ENCODE measurements at places on chromosomes 7 and 10.

- DNase-seq: no peak
Observed at GRCh38 chr10:33134011-33134751, 176.2 kb upstream of the ITGB1 start.

GRCh38 chr10:6089334-6090219, 743 bp downstream of the RBM17 start:
- DNase-seq: no peak

DNA sequence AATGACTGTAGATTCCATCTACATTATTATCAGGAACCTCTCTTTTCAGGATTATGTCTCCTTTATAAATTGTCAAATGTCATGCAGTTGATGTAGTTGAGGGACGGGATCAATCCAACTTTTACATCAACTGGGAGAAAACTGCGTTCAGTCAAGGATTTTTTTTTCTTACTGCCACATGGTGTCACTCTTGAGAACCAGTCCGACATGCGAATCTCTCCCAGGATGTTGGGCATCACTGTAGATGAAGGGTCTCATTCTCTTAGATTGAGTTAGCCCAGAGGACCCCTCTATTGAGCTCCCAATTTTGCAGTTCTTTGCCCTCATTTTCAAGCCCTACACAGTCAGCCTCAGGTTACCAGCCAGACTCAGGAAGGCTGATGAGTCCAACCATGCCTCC, 120.3 kb upstream of the PTPRZ1 start:
- no peak for DNase-seq

GRCh38 chr7:132618271-132618955, 42.1 kb upstream of the PLXNA4 start:
- DNase-seq: no peak

- DNase-seq: no peak
Observed at GRCh38 chr7:96169439-96169838, 152.5 kb downstream of the SLC25A13 start.

- no peak for DNase-seq
Observed at GRCh38 chr7:45151967-45152366, 5.6 kb upstream of the RAMP3 start.

GRCh38 chr10:83909001-83909400, 230.3 kb upstream of the GHITM start:
- DNase-seq: no peak

DNA sequence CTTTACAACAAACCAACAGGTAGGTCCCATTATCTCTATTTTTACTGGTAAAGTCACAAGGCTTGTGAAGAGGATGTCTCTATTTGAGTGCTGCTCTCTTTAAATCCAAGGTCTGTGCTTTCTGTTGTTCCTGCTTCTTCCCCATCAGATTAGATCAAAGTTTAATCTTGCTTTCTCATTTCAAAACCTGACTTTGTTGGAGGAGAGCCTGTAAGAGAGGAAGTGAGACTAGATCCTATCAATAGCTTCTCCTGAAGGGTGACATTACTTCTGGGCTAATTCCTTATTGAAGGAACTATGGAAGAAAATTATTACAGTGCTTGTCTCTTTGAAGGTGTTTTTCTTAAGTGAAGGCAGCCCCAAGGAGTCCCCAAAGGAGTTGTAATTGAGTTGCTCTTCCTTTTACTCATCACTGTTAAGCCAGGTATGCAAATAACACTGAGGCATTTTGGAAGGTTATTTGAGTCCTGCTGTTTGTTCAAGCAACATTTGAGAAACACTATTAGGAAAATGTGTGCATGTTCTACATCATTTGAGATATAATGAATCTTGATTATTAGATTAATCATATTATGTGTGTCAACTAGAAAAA, 146.2 kb upstream of the MBL2 start:
- no peak for DNase-seq

DNA sequence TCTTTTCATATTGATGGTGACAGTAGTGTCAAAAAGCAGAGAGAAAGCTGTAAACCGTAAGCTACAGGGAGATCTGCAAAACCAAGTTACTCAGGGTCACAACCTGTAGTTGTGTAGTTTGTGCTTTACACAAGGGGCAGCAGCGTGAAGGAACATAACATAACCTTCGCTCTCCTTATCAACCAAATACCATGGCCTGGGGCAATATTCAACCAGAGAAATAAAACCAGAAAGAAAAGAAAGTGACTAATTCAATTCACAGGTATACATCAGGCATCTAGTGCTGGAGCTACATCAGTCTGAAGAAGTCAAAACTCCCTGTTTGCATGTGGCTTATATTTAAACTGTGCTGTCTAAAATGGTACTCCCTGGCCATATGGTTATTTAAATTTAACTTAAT, 224.3 kb downstream of the TWIST1 start:
- no peak for DNase-seq

DNA sequence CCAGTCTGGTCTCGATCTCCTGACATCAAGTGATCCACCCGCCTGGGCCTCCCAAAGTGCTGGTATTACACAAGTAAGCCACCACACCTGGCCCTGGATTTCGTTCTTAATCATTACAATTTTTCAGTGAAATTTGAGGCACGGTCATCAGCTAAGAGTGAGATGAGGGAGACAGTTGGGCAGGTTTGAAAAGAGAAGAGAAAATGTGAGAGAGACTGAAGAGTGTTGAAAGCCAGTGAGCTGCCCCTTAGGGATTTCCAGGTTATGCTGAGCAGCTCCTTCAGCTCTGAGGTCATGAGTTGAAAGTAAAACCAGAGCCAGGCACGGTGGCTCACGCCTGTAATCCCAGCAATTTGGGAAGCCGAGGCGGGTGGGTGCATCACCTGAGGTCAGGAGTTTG, 5.9 kb upstream of the UPF2 start:
- no peak for DNase-seq

GRCh38 chr10:124453960-124454610, 4.2 kb upstream of the NKX1-2 start:
- no peak for DNase-seq

DNA sequence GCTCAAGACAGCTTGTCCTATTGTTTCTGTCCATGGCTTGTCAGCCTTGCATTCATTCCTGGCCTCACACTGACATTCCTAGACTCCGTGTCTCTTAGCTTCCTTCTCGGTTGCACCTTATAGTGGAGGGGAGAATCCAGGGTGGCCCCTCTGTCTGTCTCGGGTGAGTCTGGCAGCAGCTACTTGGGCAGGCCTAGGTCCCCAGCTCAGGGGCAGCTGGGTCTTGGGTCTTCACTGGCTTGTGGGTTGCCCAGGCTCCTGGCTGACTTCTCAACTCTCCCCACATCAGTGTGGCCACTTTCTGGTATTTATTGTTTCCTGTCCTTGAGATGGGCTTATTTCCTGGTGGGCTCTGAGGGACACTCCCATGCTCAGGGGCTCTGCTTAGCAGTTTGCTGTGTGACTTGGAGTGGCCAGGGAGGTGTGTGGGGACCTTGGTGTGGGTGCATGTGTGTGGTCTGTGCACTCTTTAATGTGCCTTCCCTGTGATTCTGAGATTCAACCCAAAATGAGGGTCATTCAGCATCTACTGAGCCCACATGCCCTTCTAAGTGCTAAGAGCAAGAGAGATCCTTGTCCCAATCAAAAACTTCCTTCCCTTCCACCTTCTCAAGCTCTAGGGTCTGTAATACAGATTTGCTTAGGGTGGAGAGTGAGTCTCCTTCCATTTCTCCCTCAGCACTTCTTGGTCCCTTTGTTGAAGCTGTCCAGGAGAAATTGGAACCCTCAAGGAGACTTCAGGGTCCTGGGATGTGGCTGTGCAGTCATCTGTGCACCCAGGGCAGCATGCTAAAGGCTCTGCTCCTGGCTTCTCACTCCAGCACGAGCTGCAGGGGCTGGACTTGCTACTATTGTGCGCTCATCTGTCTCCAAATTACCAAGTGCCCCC, 20.1 kb downstream of the UPP1 start:
- DNase-seq: no peak

DNA sequence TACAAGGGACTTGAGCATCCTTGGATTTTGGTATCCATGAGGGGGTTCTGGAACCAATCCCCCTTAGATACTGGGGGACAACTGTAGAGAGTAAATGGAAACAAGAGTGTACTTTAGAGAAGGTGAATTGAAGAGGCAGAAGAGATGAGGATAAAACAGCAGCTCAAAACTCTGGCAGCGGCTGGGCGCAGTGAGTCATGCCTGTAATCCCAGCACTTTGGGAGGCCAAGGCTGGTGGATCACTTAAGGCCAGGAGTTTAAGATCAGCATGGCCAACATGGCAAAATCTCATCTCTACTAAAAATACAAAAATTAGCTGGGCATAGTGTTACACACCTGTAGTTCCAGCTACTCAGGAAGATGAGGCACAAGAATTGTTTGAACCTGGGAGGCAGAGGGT, 218.7 kb downstream of the GALNT17 start:
- DNase-seq: no peak

GRCh38 chr7:116591202-116592040, 66.6 kb downstream of the CAV1 start:
- no peak for DNase-seq

DNA sequence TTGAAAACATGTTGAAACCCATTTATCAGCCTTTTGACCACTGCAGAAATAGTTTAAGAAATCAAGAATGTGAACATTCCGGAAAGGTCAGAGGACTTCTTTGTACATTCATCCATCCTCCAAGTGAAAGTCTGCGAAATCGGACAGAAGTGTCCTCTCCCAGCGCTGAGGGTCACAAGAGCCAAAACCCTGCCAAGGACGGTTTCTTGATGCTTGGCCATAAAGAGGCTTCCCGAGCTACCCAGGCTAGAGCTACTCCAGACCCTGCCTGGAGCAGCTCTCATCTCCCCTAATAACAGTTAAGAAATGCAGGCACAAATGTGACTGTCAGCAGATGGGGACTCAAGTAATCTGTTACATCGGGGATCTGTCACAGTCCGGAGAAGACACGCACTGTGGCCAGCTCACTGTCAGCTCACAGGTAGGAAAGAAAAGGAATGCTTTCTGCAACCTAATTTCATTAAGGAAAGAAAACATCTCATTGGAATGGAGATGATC, 4.5 kb upstream of the CYTH3 start:
- no peak for DNase-seq

DNA sequence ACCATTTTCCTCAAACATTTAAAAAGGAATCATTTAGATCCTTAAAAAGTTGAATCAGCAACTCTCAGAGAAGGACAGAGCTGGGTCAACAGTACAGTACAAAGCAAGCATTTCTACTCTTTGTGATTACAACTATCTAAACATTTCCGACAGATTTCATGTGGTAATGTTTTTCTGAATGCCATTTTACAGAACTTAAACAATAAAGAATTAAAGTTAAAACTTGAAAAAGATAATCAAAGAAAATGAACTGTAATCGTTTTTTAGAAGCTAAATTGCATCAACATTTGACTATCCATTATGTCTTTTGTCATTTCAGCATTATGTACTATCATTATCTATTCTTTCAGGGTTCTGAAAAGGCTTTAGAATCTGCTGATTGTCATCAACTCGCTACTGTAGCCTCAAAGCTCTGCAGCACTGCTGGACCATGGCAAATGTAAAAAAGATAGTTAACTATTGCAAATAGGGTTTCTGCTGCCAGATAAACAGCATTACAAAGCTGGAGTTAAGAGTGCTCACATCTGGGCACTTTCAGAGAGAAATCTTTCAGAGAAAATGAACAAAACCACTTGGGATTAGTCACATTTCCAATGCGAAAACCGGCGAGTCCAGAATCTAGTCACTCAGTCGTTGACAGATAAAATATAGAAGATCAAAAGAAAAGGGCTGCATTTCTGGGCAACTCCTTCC, 160.4 kb upstream of the LAMB4 start:
- no peak for DNase-seq

DNA sequence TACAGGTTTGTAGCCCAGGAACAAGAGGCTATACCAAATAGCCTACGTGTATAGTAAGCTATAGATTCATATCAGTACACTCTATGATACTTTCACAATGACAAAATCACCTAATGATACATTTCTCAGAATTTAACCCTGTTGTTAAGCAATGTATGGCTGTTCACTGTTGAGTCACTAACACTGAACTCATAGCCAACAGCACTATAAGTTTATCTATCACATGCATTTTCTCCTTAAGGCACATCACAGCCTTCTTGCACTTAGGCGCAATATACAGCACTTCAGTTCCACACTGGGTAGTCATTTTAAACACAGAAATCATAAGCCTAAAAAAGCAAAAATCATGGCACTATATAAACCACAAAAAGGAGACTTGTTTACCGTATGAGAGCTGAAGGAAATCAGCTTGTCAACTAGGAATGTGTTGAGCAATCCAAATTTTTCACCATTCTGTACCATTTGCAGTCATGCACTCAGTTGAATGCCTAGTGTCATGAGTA, 45.6 kb downstream of the ZNF438 start:
- DNase-seq: no peak

- DNase-seq: no peak
Observed at GRCh38 chr10:69573056-69573806, at the start of gene NEUROG3. Gene NEUROG3 (minus strand): TSS chr10:69573422. CDS start chr10:69573043, 379 bp downstream.

DNA sequence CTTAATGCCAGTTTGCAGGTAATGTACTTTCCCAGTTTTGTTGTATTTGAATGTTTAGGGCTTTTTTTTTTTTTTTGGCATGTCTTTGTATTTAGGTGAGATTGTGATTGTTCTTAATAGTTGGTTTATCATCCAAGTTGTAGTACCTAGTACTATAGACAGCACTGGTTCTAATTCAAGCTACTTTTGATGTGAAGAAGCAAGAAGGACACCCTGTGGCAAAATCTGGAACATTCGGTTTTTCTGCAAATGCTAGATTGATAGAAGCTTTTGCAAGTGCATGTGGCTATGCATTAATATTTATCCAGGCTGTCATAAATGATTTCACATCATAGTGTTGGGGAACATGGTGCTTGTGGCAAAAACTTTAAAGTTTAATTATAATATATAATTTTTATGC, 248.9 kb downstream of the FOXP2 start:
- DNase-seq: no peak

DNA sequence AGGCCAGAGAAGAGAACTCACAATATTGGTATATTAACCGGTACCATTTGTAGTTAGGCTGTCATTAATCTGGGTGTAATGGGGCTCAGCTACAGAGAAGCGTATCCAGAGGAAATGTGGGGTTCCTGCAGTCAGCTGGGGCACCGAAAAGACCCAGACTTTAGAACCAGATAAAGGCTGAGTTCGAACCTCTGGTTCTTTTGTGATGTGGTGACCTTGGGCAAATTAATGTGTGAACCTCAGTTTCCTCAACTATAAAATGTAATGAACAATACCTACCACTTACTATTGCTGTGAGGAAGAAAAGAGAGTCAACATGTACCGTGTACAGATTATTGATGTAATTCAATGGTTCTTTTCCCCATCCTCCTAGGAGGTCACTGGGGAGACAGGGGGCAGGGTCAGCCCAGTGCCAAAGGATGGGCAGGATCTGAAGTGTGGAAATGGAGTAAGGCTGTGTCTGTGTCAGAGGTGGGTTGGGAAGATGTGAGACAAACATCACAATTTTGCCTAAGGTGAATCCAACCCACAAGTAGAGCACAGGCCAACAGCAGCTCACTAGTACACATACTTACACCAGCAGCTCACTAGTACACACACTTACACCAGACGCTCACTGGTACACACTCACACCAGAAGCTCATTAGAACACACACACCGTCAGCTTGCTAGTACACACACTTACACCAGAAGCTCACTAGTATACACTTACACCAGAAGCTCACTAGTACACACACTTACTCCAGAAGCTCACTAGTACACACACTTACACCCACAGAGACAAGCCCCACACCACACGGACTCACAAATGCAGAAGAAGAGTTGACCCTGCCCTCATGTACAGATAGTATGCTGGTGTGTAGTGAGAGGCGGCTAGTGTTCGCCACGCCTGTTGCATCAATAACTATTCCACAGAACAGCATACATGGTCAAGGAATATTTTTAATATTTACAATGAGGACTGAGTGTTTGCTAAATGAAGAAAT, 28.0 kb downstream of the PRSS2 start:
- DNase-seq: peak; percentile 3
